ENCODE measurements at places on chromosomes 12 and 14.

DNA sequence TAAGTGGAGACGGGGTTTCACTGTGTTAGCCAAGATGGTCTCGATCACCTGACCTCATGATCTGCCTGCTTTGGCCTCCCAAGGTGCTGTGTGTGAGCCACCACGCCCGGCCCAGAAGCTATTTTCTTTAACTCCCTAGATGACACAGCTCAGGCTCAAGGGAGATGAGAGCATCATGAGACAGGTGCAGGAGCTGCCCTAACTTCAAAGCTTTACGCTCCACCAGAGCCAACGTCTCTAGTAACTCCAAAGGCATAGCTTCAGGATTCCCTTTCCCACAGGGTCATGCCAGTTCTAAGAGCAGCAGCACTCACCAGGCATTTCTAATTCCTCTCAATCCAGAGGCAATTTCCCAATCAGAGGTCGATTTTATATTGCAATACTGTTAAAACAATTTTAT, 21.0 kb downstream of the NDUFA12 start:
- no peak for DNase-seq

- no peak for DNase-seq
Observed at GRCh38 chr14:67892466-67893100, 73.0 kb downstream of the RAD51B start.

DNA sequence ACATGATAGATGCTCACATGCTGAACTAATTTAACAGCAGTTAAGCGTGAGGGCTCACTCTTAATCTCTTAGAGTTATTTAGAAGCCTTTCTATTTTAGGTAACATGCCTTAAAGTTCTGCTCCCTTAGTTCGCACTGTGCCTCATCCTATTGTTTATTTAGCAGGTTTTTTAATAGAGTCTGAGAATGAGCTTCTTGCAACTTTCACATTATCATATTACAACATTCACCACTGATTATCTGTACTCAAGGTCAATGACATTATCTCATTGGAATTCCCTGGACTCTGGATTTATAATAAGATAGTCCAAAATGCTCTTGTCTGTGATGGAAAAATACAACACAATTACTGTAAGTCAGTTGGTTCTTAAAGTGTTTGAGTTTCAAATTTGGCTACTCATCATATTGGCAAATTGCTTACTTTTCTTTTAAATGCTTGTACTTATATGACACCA, 183.6 kb upstream of the SLC38A2 start:
- no peak for DNase-seq

GRCh38 chr14:34425095-34425851, 36.8 kb downstream of the SPTSSA start:
- DNase-seq, result no peak

- DNase-seq, result no peak
Observed at GRCh38 chr12:56803750-56804149, 40.6 kb downstream of the HSD17B6 start.

GRCh38 chr12:98645572-98646067, 530 bp downstream of the APAF1 start:
- no peak for DNase-seq

GRCh38 chr14:99681101-99681831, 2.8 kb upstream of the CYP46A1 start:
- no peak for DNase-seq

Measured in activated CD8-positive, alpha-beta memory T cell treated with anti-CD3 and anti-CD28 coated beads, Interleukin-2, amount 50 U/mL, for 4 hours (primary cell).